Endothelial cell (in vitro differentiated cells): ENCODE measurements at places on chromosomes 7 and 10.
A peak's percentile ranks its signal among the peaks of the same experiment; 100 is the strongest.

- DNase-seq, result peak; percentile 96
Observed at GRCh38 chr10:86755740-86756510, 494 bp upstream of the BMPR1A start.

DNA sequence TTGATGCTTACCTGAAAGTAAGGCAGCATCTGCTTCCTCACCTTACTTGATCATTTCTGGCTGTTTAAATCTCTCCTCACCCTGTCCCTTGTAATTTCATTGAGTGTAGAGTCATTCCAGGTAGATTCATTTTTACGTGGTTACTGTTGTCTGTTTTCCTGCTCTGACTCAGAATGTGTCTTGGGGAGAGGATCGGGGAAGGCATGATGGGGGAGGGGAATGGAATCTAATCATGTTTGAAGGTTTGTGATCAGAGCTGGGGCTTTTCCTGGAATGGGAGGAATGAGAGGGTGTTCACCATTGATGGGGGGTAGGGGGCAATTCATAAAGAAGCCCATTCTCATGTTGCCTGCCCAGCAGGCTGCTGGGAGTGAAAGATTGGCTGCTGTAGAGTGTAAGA, 18.7 kb downstream of the SEC24C start:
- DNase-seq, result no peak

DNA sequence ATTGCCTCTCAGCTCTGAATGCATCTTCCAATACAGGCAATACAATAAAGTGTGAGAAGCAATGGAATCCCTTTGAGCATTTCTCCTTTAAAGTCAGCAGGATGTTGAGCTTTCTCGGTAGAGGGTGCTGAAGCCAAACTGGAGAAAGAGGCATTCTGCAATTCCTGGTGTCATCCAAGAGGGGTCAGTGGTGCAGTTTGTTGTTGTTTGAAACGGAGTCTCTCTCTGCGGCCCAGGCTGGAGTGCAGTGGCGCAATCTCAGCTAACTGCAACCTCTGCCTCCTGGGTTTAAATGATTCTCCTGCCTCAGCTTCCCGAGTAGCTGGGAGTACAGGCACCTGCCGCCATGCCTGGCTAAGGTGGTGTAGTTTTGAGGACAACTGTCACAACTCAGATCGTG, 486.5 kb downstream of the CALN1 start:
- no peak for DNase-seq

- no peak for DNase-seq
Observed at GRCh38 chr7:35900651-35901050, 99.8 kb downstream of the SEPTIN7 start.

- peak; percentile 95 for DNase-seq
Observed at GRCh38 chr7:140696024-140696679, 356 bp upstream of the NDUFB2 start.

DNA sequence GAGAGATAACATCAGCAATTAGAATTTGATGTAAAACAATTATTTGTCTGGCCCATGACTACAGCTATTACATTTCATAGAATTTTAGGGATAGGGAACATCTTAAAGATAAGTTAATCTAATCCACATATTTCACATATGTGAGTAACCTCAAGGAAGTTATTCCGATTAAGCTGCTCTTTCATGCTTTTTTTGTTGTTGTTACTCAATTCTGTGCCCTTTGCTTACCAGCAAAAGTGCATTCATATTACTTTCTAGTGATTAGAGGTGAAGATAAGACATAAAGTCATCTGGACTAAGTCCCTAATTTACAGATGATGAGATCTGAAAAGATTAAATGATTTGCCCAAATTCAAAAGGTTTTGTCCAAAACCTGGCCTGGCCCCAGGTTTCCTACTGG, 40.9 kb upstream of the SRI start:
- DNase-seq, result no peak

DNA sequence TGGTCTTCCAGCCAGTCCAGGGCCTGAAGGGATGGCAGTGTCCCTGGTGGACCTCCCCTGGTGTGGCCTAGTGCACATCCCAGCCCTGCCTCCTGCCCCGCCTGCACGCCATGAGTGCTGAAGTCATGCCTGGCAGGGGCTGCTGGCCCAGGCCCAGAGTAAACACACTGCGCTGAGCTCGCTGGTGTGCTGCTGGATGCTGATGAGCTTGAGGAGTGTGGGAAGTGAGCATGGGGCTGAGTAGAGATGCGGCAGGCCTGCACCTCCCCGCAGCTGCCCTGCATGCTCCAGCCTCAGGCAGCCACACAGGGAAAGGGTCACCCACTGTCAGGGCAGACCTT, 43.2 kb downstream of the HTRA1 start:
- no peak for DNase-seq

DNA sequence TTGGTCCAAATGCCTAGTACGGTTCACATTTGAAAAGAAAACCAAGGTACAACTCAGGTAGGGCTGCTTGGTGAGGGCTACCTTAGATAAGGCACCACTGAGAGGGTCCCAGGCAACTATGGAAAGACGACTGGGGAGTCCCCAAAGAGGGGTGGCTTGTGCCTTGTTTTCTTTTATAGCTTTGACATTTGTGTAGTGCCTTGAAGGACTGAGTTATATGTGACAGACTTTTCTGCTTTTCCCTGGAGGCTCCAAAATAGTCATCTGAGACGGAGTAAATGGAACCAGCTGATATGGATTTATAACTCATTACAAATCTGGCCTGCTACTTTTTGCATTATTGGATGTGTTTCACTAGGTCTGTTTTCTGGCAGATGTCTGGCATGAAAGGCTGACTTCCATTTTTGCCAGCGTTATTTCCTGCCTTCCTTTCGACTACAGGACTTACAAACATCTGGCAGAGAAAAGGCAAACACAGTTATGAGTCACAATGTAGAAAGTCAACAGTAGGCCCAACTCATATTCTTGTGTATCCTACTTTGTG, 88.2 kb upstream of the IMMP2L start:
- DNase-seq, result no peak

- DNase-seq, result no peak
Observed at GRCh38 chr7:157622000-157622399, 285.2 kb downstream of the DNAJB6 start.

- DNase-seq, result no peak
Observed at GRCh38 chr7:77439572-77439971, 23.4 kb upstream of the GSAP start.

DNA sequence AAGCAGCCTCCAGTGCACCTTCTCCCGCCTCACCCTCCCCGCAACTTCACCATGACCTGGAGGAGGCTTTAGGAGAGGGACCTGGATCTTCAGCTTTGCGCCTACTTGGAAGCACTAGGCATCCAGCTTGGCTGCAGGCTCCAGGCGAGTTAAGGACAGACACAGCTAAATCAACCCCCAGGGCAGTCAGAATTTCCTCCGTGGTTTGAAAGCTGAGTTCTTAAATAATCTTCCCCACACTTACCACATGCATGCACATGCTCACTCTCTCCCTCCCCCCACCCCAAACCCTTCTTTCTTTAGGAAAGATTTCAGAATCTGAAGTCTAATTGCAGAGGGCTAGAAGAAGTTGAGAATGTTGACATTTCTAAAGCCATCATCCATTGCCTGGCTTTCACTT, 36.7 kb upstream of the LRRC4 start:
- no peak for DNase-seq

GRCh38 chr10:3031490-3031889, 35.9 kb upstream of the PFKP start:
- no peak for DNase-seq

DNA sequence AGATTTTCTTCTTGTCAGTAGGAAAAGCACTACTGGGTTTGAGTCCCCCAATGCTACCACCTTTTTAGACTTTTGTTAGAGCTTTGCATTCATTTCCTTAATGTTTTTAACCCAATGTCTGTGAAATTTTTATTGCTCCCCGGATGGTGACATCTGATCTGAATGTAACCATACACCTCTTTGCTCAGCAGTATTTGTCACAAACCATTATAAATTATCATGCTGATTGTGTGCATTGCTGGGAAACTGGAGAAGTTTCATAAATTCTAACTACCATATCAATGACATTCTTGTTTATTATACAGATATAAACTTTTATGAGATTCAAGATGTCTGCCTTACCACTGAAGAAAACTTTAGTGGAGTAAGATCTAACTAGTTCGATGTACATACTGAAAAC, 8.5 kb downstream of the NRP1 start:
- DNase-seq, result no peak

DNA sequence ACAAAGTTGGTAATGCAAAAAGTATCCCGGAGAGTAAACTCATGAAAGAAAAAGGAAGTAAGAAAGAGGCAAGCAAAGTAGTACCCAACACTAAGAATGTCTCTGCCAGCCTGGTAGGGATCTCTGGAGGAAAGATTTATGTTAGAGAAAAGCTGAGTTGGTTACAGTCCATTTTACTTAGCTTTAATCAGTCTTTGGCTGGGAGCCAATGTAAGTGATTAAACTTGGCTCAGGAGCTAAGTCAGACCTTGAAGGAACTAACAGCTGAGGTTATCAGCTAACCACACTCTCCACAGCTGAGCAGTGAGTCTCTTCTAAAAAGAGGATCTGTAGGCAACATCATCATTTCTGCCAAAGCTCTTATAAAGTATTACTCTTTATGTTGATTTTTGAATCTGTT, 148.0 kb downstream of the ANKRD7 start:
- DNase-seq, result no peak

DNA sequence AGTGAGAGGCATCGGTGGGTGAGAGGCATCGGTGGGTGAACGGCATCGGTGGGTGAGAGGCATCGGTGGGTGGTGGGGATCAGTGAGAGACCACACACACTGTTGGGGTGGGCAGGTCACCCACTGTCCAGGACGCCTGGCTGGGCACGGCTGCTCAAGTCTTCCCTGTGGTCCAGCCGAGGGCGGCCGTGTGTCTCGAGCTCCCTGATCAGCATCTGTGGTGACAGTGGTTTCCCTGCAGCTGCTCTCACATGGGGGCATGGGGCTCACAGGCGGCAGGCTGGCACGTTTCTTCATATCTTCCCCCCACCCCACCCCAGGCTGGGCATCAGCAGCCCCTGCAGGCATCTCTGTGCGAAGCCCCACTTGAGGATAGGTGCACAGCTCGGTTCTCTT, 78.2 kb downstream of the NKX6-2 start:
- no peak for DNase-seq

- DNase-seq, result no peak
Observed at GRCh38 chr10:35690534-35690933, 48.4 kb upstream of the FZD8 start.

GRCh38 chr10:77637532-77638320, at the start of gene KCNMA1:
TSS of gene KCNMA1 (minus strand) at chr10:77637808.
- peak; percentile 30 for DNase-seq

GRCh38 chr10:133211959-133212852, 17.8 kb upstream of the UTF1 start:
- DNase-seq, result no peak

- DNase-seq, result no peak
Observed at GRCh38 chr7:92845736-92846135, 9.4 kb upstream of the CDK6 start.

DNA sequence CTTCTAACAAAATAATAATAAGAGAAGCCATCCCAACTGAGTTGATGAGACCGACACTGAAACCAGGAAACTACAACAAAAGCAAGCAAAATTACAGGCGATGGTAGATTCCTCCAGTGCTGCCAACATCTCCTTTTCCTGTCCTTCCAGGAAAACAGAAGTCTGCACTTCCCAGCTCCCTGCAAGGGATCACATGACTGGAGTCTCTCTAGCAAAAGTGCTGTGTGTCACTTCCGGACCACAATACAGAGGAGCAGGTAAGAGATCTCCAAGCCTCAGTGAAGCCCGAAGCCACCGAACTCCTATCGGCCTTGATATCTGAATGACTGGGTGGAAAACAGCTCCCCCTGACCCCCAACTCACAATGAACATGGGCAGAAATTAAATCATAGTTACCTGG, 63.2 kb downstream of the SMURF1 start:
- peak; percentile 8 for DNase-seq
